ENCODE measurements at places on chromosomes 13 and 19.
A peak's percentile ranks its signal among the peaks of the same experiment; 100 is the strongest.

GRCh38 chr13:109941221-109941620 is 154.8 kb upstream of the IRS2 start:
- DNase-seq: no peak

- DNase-seq: peak; percentile 95
These were observed 131.5 kb downstream of the RGCC start for GRCh38 chr13:41588899-41589298.

DNA sequence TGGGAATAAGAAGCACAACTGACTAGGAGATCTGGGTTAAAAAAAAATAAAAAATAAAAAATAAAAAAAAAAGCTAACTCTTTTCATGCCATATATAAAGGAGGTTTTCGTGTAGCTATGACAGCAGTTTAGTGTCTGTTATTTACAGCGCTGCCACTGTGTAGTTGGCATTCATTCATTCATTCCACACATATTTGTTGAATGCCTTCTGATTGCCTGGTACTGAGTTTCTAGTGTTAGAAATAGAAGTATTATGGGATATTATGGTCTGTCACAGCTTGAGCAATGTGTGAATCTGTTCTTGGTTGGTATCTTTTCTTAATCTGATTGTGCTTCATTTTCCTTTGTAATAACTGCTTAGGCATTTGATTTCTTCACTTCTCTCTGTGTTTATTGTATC is 237.4 kb downstream of the NBEA start:
- DNase-seq: peak; percentile 56

GRCh38 chr19:51356159-51356801 is 9.9 kb downstream of the ETFB start:
- DNase-seq: no peak

GRCh38 chr19:33751436-33751770 is 45.3 kb upstream of the KCTD15 start:
- DNase-seq: no peak

DNA sequence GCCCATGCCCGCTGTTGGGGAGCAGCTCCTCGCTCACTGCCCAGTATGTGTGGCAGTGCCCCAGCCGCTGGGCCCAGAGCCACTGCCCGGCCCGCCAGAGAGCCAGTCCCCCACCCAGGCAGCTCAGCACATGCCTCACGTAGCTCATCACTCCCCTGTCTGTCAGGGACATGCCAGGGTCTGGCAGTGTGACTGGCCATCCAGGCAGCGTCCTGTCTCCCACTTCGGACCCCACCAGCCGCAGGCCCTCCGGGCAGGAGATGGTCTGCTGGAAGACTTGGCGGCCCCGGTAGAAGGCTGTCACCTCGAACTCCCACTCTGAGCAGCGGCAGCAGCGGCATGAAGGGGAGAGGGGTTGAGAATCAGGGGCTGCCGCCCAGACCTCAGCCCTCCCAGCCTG is 3.6 kb downstream of the IRF3 start:
- DNase-seq: no peak

Measured in fibroblast of lung (primary cell).